ENCODE measurements at places on chromosomes 4 and X. TPM values are rescaled to one million over a fixed set of nuclear protein-coding genes. Genes with fewer than 3 reads are reported as not detected.

The NLRP2B gene
- total RNA-seq: under 0.01 TPM

The TAF7L gene
- total RNA-seq: 0.41 TPM

The RHOXF1 gene
- not detected for total RNA-seq

The CPZ gene
- total RNA-seq: 2.9 TPM

The MCF2 gene
- 17.9 TPM for total RNA-seq

The PLP1 gene
- 11.8 TPM for total RNA-seq

The MFAP3L gene
- 8.2 TPM for total RNA-seq

The SEPSECS gene
- 13.0 TPM for total RNA-seq

The FRG2 gene
- not detected for total RNA-seq

The RAB33A gene
- total RNA-seq: 42.4 TPM
